ENCODE measurements at places on chromosomes 16 and 17.
A peak's percentile ranks its signal among the peaks of the same experiment; 100 is the strongest.

- no peak for DNase-seq
Measured at GRCh38 chr17:72143245-72143644, 22.4 kb downstream of the SOX9 start.

GRCh38 chr16:78022347-78023060 lies at the start of gene CLEC3A:
TSS of gene CLEC3A (plus strand) at chr16:78022548. CDS start at chr16:78022627, 79 bp downstream.
- DNase-seq = no peak

- DNase-seq = no peak
Measured at GRCh38 chr17:72357764-72358365, 237.0 kb downstream of the SOX9 start.

GRCh38 chr16:69318911-69319289 lies 7.8 kb downstream of the VPS4A start:
- DNase-seq = no peak

GRCh38 chr16:23629516-23629915 lies 11.6 kb downstream of the PALB2 start:
- no peak for DNase-seq

GRCh38 chr17:57375040-57375769 lies 118.9 kb downstream of the MSI2 start:
- no peak for DNase-seq

DNA sequence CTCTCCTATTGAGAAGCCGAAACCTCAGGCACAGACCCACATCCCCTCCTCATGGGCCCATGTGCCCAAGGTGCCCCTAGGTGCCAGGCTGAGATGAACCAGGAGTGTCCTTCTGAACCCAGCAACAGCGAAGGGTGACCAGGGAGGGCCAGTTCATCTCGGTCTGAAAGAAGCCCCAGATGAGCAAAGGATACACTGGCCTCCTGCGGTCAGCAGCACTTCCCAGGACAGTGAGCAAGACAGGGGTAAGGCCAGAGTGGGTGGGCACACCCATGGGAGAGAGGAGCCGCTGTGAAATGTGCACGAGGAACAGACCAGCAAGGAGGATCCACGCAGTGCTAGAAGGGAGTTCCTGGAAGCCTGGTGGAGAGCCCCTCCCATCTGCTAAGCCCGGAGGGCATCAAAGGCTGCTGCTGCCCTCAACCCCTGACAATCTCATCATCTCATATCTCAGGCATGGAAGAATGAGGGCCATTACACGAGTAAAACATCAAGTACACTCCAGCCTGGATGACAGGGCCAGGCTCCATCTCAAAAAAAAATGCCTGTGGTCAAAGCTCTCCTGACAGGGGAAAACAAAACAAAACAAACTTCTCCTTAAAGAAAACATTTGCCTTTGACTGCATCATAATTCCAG lies 3.3 kb upstream of the HBZ start:
- DNase-seq = no peak

GRCh38 chr17:27413315-27413714 lies 42.9 kb upstream of the KSR1 start:
- no peak for DNase-seq

DNA sequence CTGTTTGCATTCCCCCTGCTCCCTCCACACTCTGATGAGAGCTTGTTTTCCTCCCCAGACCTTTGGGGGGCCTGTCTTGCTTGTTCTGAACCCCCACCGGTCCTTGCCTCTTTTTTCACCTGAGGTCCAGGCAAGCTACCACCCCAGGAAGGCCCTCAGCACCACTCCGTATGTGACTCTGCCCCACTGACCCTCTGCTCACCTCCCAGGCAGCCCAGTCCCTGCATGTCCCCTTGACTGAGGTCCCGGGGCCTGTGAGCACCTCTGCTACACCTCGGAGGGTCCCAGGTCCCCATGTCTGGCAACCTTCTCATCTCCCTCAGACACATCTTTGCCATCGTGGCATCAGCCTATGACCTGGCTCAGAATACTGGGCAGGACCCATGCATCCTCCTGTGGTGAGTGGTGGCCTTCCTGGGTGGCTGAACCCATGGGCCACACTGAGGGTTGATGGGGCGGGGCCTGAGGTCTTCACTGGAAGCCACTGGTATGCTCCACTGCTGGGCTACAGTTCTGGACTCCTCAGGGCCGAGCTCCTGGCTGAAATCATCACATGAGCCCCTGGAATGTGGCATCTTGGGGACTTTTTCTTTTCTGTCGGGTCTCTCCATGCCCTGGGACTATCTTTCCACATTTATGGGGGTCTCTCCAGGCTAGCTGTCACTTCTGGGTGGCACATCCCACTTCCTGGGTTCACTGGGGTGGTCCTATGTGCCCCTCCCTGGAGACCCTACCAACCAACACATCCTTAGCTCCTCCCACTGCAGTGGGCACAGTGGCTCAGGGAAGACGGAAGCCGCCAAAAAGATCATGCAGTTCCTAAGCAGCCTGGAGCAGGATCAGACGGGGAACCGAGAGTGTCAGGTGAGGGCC lies 3.5 kb downstream of the MYO15B start:
- no peak for DNase-seq

- DNase-seq = no peak
Measured at GRCh38 chr17:79715098-79715942, 15.4 kb upstream of the ENPP7 start.

DNA sequence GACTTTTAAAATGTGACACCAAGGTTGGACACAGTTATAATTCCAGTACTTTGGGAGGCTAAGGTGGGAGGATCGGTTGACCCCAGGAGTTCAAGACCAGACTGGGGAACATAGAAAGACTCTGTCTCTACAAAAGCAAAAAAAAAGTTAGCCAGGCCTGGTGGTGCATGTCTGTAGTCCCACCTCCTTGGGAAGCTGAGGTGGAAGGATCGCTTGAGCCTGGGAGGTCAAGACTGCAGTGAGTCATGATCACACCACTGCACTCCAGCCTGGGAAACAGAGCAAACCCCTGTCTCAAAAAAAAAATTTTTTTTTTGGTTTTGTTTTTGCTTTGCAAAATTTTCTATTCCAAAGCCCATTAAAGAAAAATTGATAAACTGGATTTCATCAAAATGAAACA lies 281.4 kb downstream of the BCAS3 start:
- DNase-seq = no peak

DNA sequence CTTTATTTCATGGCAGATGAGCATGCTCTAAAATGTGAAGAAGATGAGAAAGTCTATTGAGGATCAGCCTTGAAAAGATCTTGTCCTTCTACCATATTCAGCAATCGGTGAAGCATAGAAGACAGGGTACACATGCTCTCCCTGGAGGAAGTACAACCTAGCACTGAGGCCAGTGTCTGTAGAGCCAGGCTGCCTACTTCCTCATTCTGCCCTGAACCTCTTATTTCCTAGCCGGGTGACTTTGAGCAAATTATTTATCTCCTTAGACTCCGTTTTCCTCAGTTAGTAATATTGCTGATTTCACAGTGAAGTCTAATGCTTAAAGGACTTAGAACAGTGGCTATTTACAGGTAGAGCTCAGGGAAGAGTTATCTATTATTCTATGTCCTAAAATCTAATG lies 58.4 kb downstream of the TMEM100 start:
- DNase-seq = peak; percentile 15

DNA sequence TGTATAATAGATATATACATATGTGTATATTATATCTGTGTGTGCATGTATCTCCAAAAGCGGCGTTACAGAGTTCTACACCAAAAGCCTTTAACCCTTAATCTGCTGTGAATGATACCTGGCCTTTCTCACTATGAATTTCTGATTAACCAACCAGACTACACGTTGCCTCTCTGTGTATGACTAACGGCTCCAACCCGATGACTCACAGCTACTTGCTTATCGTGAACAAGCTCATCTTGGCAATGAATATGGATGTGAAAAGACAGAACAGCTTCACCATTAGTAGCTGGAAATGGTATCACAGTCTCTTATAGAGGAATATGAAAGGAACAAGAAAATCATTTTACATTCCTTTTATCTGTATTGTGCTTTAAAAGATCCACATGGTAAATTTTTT lies 23.8 kb upstream of the ARHGAP44 start:
- DNase-seq = no peak

DNA sequence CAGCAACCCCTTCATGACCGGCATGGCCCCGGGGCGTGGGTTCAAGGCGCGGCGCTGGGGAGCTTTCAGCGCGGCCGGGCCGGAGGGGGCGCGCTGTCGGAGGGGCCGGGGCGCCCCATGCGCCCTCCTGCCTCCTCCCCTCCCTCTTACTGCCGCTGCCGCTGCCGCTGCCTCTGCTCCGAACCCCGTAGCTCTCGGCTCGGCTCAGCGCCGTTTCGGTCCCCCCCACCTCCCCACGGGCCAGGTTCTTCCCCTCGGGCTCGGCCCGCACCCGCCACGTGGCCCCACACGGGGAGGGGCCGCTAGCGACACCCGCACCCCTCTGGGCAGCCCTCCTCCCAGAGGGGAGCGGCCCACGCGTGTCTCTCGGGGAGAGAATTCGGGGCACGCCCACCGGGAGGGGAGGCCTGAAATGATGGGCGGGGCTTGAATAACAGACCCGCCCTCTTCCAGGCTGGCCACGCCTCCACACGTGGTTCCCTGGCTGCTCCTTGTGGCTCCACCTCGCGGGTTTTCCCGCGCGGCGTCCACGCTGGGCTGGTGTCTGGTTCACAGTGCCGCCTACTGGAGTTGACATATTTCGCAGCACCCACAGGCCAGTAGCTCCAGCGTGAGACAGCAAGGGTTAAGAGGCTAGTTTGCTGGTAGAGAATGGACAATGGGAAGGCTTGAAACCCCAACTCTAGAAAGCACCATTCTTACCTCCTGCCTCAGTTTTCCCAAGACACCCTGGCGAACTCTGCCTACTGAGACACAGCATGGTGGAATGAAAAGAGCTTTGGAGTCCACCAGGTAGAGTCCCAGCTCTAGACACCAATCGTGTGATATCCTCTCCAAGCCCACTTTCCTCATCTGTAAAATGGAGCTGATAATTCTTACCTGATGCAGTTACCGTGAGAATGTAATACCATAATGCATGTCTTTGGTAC lies at the start of gene KCNH4:
Gene KCNH4 (minus strand): TSS at position 221 of the 929 bp plus-strand sequence. CDS start 197 bp downstream, at position 24.
- peak; percentile 87 for DNase-seq

DNA sequence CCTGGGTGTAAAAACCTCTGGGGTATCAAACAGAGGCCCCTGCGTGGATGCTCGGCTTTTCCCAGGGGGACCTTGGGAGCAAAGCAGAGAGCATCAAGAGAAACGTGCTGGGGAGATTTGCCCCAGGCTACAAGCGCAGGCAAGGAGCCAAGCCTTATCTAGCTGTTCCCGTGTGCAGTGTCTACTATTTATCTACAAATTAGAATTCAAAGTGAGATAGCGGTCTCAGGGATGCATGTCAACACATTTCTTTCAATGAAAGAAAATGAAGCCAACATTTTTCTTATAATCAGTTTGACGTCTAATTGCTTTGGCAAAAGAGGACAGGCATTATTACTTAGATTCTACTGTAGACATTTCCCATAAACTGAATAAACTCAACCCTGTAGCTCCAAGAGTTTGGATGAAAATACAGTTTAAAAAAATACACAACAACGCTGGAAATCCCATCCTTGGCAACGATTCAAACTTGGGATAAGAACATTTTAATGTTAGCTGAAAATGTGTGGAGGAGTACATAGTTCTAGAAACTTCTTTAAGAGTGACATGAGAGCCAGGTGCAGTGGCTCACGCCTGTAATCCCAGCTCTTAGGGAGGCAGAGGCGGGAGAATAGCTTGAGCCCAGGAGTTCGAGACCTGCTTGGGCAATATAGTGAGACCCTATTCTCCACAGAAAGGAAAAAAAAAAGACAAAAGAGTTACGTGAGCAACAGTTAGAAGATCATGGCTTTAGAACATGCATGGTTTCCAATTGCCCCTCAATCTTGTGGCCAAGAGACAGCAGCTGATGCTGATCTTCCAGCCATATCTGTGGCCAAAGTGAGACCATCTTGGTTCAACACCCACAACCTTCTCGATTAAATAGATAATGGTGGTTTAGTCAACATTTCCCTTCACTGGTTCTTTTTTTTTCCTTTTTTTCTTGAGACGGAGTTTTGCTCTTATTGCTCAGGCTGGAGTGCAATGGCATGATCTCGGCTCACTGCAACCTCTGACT lies 7.2 kb downstream of the SPNS3 start:
- no peak for DNase-seq

DNA sequence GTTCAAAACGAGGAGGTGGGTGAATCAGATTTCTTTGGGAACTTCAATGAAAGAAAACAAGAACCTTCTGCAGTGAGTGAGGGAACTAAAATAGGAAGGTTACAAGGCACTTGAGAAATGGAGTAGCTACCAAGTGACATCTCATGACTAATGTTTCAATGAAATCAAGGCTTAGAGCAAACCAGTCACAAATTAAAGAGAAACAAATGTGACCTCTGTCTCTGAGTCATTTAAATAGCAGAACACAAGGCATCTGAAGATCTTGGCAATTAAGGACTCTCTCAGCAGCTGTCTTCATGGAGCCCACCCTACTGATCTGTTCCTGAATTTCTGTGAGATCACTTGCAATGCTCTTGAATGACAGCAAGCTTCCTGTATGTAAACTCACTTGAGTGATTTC lies 109.5 kb downstream of the CDH11 start:
- no peak for DNase-seq

GRCh38 chr17:71666047-71666446 lies 454.8 kb upstream of the SOX9 start:
- DNase-seq = no peak

GRCh38 chr16:89993971-89994370 lies 25.3 kb downstream of the DBNDD1 start:
- no peak for DNase-seq

- DNase-seq = no peak
Measured at GRCh38 chr16:74480150-74481029, 59.1 kb upstream of the CLEC18B start.

DNA sequence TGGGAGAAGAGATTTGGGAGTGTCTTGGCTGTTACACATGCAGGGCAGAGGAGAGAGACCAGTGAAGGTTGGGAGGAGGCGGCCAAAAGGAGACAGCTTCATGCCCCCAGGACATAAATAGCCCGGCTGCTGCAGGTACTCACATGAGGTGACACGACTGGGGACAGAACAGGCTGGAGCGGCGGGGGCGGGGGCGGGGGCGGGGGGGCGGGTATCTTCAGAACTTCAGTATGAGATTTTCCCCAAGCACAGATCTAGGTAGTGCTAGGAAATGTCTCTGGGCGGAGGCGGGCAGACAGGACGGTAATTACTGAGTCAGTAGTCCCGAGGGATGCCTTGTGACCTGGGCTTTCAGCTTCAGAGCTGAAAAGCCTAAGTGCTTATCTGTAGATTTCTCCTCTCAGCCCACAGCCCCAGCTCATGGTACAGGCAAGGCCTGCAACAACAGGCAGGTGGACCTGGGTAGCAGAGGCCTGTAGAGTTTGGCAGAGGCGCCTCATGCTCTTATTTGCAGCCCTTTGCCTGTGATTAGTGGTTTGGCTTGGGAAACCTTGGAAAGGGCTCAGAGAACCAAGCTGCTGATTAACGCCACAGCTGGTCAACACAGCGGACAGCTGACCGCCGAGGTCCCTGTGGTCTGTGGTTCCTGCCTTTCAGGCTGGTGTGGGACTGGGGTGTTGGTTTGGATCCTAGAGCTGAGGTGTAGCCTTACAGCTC lies 24.5 kb downstream of the UNK start:
- peak; percentile 62 for DNase-seq

DNA sequence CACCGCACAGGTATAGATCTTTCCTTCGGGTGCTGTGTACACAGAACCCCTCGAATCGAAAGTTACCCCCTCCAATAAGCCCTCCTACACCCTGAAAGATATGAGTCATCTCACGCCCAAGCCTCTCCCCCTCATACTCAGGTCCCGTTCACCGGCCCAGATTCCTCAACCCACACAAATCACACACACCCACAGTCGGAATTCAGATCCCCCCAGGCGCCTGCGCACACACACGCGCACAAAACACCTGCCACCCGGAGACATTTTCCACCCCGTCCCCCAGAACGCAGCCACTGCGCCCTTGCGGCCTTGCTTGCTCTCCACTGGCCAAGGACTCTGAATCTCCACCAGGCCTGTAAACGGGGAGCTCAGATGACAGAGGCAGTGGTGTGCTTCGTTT lies 4.9 kb downstream of the JPH3 start:
- no peak for DNase-seq
